Suppressor macrophage treated with lipopolysaccharide for 1 hour (primary cell): ENCODE measurements at places on chromosomes 7 and 10.

DNA sequence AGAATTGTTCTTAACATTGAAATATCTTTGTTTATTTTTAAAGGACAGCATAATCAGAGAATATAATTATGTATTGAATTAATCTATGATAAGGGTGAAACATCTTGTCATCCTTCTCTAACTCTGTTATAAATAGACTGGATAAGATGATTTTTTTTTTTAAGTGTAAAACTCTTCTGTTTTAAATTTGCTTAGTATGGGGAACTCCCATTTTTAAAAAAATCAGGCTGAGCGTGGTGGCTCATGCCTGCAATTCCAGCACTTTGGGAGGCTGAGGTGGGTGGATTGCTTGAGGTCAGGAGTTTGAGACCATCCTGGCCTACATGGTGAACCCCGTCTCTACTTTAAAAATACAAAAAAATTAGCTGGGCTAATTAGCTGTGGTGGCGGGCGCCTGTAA, 9.4 kb upstream of the HERC4 start:
- no peak for DNase-seq

- peak; percentile 12 for DNase-seq
Observed at GRCh38 chr10:25082276-25083204, 66.1 kb downstream of the THNSL1 start.

GRCh38 chr10:101065481-101066145, 3.8 kb downstream of the KAZALD1 start:
- no peak for DNase-seq

DNA sequence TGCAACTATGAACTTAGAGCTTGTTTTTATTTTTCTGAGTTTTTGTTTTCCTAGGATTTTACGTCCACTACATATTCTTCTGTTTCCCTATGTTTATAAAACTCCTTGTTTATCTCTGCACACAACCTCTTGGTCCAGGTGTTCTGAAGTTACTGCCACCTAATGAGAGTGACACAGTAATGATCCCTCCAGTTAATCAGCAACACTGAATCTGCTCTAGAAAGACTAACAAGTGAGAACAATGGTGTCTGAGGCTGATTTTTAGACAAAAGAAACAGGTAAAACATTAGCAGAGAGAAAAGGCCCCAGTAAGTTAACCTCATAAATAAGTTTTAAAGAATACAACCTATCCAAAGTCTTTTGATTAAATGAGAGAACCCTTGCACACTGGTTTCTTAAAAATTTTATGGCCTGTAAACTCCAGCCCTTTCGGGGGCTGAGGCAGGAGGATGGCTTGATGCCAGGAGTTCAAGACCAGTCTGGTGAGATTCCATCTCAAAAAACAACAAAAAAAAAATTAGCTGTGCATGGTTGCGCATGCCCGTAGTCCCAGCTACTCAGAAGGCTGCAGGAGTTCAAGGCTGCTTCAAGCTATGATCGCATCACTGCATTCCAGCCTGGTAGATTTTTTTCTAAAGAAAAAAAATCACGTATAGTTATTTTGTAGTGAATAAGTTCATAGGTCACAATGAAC, 397.6 kb downstream of the MAGI2 start:
- no peak for DNase-seq

DNA sequence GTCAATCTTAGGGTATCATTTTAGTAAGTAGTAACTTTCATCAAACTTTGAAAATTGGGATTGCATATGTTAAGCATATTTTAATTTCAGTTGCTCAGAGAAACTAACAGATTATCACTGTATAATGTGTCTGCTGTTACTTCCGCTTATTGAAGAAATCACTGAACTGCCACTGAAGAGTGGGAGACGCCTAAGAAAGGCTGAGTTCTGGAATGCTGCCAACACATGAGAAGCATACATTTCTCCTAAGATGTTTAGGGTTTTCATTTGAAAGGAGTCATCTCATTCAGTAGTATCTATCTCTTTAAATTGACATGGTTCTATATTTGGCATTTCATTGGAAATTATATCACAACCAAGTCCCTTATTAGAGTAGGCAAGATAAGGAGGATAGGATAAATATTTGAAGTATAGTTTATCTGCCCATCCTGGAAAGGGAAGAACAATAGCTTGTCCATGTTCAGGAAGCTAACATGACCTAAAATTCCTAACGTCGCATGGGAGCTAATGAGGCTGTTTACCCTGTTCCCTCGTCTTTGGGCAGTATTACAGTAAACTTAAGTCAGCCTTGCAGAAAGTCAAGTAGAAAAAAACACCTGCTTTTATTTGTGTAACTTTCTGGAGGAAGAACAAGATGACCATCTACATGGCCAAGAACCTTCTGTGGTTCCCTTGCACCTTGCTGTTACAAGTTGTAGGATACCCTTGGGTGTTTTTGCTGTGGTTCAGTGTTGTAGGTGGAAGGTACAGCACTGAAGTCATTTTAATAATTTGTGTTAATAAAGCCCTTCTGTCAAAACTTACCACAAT, 67.3 kb downstream of the NHLRC2 start:
- peak; percentile 20 for DNase-seq

GRCh38 chr10:103529539-103529938, 36.0 kb downstream of the NEURL1 start:
- no peak for DNase-seq

DNA sequence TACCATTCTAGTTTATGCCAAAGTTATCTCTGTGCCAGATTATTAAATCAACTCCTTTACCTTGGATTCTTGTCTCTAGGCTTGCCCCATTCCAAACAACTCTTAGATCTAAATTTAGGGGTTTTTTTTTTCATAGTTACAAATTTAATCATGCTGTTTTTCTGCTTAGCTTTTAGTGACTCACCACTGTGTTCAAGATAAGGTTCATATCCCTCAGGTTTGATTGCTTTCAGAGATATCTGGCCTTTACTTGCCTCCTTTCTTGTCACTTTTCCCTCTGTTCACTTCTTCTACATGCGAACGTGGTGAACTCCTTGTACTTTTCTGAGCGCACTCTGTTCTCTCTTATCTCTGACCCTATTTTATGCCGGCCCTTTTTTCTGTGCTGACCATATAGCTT, 78.2 kb downstream of the VPS50 start:
- no peak for DNase-seq

- no peak for DNase-seq
Observed at GRCh38 chr10:66832781-66833422, 92.9 kb upstream of the LRRTM3 start.

GRCh38 chr7:21948887-21949540, 3.3 kb upstream of the CDCA7L start:
- no peak for DNase-seq

DNA sequence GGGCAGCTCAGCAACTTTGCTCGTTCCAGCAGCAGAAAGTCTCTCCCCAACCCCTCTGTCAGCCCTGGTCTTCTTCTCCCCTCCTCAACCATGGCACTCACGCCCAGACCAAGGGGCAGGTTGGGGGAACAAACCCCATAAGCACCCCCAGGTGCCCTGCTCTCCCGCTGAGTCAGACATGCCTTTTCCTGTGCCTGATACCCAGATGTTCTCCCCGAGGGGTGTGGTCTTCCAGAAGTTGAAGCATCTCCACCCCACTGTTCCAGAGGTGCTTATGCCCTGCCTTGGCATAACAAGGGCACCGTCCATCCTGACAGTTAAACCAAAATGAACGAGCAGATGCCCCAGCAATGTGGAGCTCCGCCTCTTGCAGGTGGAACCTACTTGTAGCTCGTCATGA, 67.1 kb downstream of the C10orf143 start:
- DNase-seq = no peak

DNA sequence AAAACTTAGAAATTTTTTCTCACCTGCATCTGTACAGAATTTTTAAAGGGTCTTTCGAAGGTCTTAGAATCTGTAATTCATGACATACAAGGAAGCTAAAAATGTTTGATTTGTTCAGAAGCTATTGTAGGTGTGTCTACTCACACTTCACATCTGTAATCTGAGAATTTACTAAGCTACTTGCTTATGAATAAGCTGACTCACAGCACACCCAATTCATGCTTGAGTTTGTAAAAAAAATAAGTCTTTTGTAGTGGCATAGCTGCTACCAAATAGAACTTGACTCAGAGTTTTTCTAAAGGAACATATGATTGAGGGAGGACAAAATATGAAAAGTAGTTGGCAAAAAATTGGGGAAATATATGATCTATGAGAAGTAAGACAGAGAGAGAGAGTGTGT, 12.7 kb upstream of the AGR2 start:
- peak; percentile 52 for DNase-seq

GRCh38 chr7:55255496-55256445, 109.4 kb upstream of the LANCL2 start:
- peak; percentile 86 for DNase-seq

GRCh38 chr7:105011831-105012502, 2.0 kb upstream of the KMT2E start:
- peak; percentile 59 for DNase-seq
